Psoas muscle (tissue), 8 donors: ENCODE measurements at places on chromosomes 2 and 18. TPM values are rescaled to one million over a fixed set of nuclear protein-coding genes. Genes with fewer than 3 reads are reported as not detected.

The GAREM1 gene
- 7.2 TPM for total RNA-seq

The CACNB4 gene
- 0.21 TPM for total RNA-seq

The ATOH8 gene
- total RNA-seq: 22.0 TPM

The POTEI gene
- not detected for total RNA-seq

The PJVK gene
- 1.2 TPM for total RNA-seq

The ACOXL gene
- not detected for total RNA-seq

The CD8B2 gene
- not detected for total RNA-seq

The ALK gene
- total RNA-seq: 0.32 TPM

The TXNDC2 gene
- not detected for total RNA-seq

The SLC5A7 gene
- total RNA-seq: not detected

The CCDC68 gene
- 1.9 TPM for total RNA-seq

DNA sequence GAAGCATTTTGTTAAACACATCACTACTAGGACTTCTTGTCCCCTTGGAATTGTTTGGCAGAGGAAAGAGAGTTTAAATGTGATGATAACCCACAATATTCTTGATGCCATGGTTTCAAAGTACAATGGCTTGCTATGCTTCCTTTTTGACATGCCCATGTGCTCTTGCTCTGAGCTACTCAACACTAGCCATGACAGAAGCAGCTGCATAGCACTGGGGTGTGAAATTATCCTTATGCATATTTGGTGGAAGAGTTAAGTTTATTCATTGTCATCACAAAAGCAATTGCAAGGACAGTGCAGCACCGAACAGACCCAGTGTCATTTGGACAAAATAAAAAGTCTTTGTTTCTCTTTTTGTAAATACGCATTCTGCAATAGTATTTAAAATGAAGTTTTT, 209.9 kb upstream of the CDH20 start:
- no peak for DNase-seq

DNA sequence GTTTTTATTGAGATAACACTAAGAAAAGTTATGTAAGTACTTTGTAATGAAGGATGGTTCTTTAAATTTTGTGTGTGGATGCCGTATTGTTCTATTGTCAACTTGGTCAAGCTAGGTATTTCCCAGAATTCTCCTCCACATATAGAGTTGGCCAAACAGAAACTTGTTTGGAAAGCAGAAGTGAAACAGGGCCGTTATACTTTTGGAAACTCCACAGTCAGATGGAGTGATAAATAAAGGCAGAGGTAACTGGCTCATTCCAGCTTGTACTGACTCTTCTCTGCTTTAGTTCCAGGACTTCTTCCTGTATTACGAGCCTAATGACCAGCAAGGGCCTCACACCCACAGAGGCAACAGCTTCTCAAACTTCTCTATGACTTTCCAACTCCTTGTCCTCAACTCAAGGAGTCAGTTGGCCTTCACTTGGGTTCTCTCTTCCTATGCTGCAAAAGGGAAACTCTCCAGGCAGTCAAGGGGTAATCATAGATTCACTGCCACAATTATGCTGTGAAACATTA, 16.4 kb upstream of the STARD7 start:
- DNase-seq: no peak

DNA sequence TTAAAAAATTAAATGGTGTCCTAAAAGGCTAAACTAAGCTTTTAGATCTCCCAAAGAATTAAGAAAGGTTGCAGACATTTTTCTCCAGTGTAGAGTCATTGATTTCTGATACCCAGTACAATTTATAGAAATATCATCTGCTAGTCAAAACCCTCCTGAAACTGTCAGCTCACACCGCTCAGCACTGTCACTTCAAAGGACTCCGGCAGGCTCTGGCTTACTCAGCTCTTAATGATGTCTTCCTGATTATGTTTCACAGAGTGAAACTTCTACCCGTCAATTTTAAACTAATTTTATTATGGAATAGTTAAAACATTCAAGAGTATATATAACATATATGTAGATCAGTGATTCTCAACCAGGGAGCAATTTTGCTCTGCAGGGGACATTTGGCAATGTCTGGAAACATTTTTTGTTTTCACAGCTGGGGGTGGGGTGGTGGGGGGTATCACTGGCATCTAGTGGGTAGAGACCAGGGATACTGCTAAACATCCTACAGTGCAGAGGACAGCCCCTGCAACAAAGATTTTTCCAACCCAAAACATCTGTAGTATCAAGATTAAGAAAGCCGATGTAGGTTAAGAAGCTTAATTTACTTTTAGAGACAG, 31.6 kb downstream of the CDK15 start:
- DNase-seq: no peak

GRCh38 chr2:130832296-130832940, 4.3 kb upstream of the ARHGEF4 start:
- DNase-seq: peak; percentile 28

GRCh38 chr2:215528555-215528954, 92.7 kb upstream of the FN1 start:
- no peak for DNase-seq

GRCh38 chr18:62128157-62128556, 58.7 kb downstream of the PIGN start:
- no peak for DNase-seq

- no peak for DNase-seq
Measured at GRCh38 chr2:57720728-57721627, 325.6 kb upstream of the VRK2 start.

- DNase-seq: no peak
Measured at GRCh38 chr18:56148373-56148772, 490.0 kb downstream of the TXNL1 start.

GRCh38 chr2:184633726-184634125, 35.4 kb downstream of the ZNF804A start:
- DNase-seq: no peak

DNA sequence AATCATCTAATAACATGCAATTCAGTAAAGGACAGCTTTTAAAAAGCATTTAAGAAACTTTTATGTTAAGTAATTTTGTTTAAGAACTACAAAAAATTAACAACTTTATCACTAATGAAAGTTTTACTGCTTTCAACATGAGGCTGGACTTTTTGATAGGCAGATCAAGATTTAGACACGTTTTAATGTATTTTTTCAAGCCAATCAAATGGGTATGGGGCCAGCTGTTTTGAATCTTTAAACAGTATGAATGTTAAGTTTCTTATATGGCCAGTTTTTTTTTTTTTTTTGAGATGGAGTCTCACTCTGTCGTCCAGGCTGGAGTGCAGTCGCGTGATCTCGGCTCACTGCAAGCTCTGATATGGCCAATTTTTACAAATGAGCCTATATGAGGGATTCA, 73.1 kb downstream of the ST6GAL2 start:
- no peak for DNase-seq

GRCh38 chr2:111148225-111148873, 27.6 kb downstream of the BCL2L11 start:
- no peak for DNase-seq

- DNase-seq: no peak
Measured at GRCh38 chr2:232310696-232311095, 67.9 kb upstream of the ALPP start.

DNA sequence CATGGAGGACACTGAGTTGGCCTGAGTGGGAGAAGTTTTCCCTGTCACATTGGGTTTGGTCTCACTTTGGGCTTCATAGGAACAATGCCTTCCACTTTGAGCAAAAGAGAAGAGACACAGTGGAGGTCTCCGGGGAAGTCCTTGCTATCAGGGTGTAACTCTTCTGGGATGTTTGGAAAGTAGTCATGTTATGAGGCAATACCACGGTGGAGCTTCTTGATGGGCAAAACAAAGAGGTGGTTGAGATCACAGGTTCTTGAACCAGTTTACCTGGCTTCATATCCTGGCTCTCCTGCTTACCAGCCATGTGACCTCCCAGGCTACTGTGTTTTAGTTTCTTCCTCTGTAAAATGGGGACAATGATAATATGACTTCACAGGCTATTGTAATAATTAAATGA, 478.6 kb downstream of the SLC4A3 start:
- no peak for DNase-seq

DNA sequence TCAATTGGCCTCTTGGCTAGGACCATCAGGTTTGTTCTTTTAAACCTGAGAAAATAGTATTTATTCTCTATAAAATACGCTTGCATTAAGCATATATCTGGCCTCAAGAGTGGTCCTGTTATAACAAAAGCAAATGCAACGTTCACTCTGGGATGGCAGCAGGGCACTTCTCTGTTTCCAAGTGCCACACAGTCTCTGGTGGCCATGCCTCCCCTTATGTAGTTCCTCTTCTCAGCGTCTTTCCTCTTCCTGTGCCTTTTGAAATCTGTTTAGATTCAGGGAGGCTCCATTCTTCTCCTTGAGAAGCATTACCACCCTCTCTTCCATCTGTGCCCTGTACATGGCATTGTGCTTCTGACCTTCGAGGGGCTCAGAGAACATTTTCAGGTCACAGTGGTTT, 51.9 kb downstream of the TSHZ1 start:
- no peak for DNase-seq

GRCh38 chr2:3420076-3420768, 40.7 kb downstream of the TRAPPC12 start:
- DNase-seq: no peak

DNA sequence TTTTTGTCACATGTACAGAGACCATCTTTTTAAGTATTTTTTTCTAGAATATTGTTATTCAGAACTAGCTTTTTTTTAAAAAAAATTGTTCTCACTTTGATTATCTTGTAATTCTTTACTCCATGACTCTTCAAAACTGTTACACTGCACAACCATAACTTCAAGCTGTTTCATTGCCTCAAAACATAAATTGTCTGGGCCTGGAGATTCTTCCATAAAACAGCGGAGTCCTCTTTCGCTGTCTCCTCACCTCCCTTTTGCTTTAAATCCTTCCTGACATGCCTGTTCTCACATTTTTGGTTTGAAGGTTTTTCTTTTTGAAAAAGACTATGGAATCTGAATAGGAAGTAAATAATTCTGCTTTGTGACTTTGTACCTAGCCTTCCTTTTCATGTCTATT, 126.7 kb downstream of the GALNT3 start:
- no peak for DNase-seq

GRCh38 chr2:189131991-189132390, 47.6 kb downstream of the COL5A2 start:
- no peak for DNase-seq

DNA sequence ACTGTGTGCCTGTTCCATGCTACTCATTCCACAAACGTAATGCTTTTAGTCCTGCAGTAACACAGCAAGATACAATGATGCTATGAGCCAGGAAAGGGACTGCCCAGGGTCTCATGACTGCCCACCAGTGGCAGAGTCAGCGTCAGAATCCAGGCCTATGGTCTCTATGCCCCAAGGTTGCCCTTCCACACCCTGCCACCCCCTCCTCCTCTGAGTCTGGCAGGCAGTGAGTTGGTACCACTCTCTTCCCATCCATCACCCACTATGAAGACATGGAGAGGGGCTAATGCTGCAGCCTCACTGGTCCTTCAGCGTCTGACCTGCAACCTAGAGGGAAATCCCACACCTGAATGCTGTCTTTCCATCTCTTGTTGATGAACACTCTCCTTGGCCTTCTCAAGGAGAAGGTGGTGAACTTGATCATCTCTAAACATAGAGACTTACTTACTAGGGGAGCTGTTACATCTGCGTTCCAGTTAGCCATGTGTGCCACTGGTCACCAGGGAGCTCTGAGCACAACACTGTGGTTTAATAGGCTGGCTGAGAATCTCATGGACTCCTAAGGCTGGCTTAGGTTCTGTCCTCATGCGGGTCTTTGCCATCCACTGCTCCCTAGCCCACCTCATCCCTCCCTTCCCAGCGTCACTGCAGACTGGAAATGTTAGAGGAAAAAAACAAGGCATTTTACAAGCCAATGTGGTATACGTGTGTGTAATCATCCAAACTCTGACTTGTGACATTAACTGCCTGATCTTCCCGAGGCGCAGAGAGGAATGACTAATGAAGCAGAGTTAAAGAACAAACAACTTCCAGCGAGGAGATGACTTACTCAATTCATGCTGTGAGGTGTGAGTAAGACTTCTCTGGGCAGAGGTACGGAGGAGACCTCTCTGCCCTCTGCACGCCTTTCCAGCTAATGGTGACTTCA, 28.8 kb downstream of the STEAP3 start:
- DNase-seq: no peak

DNA sequence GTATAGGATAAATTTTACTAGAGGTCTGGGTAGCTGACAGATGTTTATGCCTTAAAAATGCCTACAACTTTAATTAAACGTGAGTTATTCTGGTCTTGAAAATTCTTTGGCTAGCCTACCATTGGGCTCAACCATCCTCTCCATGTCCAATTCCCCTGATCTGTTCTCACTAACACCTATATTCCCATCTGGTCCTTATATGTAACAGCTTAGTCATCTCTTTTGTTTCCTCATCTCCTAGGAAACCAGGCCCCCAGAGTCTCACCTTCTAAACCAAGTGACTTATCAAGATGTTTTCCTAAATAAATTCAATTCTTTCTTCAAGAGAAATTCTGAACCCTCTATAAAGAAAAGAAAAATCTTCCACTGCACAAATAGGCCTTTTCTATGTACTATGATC, 148.5 kb downstream of the TTC32 start:
- no peak for DNase-seq

GRCh38 chr2:163610817-163611556, 124.8 kb downstream of the FIGN start:
- no peak for DNase-seq

DNA sequence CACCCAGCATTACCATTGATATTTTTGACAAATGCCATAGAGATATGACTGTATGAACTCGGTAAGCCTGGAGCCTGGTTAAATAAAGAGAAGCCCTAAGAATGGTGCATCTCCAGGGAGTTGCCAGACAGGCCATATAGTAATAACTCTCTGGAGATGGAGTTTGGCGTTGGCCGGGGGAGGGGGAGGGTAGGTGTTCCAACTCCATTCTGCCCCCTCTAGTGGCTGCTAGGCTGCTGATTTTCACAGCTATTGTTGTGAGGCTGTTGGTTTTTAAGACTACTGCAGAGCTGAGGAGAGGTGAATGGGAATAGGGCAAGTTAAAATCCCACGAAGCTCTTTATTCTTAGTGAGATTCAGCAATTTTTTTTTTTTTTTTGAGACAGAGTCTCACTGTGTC, 99.9 kb downstream of the GALNT14 start:
- DNase-seq: no peak
